Natural killer cell treated with Interleukin-12 subunit alpha and Interleukin-12 subunit beta and Interleukin-15 and Interleukin-18, amount 100 ng/mL, for 72 hours (primary cell): ENCODE measurements at places on chromosomes 12 and 14.

DNA sequence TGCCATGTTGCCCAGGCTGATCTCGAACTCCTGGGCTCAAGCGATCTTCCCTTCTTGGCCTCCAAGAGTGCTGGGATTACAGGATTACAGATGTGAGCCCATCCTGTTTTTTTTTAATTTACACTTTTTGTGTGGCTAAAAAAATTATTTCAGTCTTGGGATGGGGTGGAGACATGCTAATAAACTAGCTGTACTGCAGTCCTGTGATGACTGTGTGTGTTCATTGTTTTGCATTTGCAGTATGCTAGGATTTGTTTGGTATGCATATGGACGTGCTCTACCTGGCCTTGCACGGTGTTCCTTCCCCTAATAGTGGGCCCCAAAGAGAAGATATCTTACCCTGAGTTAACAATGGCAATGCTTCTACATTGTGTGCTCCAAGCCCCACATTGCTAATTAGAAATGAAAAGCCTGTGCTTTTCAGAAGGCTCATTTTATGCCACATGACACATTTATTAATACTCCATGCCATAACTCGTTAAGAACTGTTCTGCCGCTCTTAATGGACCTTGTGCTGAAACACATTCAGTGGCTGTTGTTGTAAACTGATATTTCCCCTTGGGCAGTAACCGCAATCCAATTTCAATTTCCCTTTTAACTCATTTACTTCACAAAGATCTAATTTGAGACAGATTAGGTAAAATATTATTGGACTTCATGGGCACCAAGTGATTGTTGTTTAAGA lies 86.4 kb downstream of the SCN8A start:
- no peak overlapping the region for H3K4me3 ChIP-seq
- H3K27me3 ChIP-seq = peaks cover 30% of the 10 kb centered on the region
- no peak for DNase-seq

GRCh38 chr14:100407376-100408102 lies 84.4 kb downstream of the SLC25A47 start:
- H3K27ac ChIP-seq = peak overlapping the region; percentile 83
- peaks cover 50% of the 10 kb centered on the region for H3K4me1 ChIP-seq
- H3K36me3 ChIP-seq = no peaks in the 10 kb centered on the region
- no peaks in the 10 kb centered on the region for H3K27me3 ChIP-seq
- H3K4me3 ChIP-seq = peak overlapping the region; percentile 76

GRCh38 chr12:118436002-118436730 lies 59.8 kb downstream of the SUDS3 start:
- H3K36me3 ChIP-seq = no peaks in the 10 kb centered on the region
- no peak overlapping the region for H3K27ac ChIP-seq
- no peak for DNase-seq
- no peaks in the 10 kb centered on the region for H3K4me1 ChIP-seq
- peaks cover 3% of the 10 kb centered on the region for H3K27me3 ChIP-seq

GRCh38 chr12:48002773-48003218 lies 1.5 kb downstream of the COL2A1 start:
- peak; percentile 48 for DNase-seq
- H3K27me3 ChIP-seq = peaks cover 83% of the 10 kb centered on the region
- H3K27ac ChIP-seq = no peak overlapping the region
- no peaks in the 10 kb centered on the region for H3K36me3 ChIP-seq

GRCh38 chr12:19675361-19675760 lies 236.1 kb downstream of the AEBP2 start:
- peaks cover 33% of the 10 kb centered on the region for H3K36me3 ChIP-seq
- H3K27ac ChIP-seq = no peak overlapping the region
- peaks cover 31% of the 10 kb centered on the region for H3K4me1 ChIP-seq
- H3K4me3 ChIP-seq = peak overlapping the region; percentile 17
- no peak for DNase-seq
- no peaks in the 10 kb centered on the region for H3K27me3 ChIP-seq

- no peaks in the 10 kb centered on the region for H3K27me3 ChIP-seq
- H3K36me3 ChIP-seq = no peaks in the 10 kb centered on the region
- H3K4me1 ChIP-seq = no peaks in the 10 kb centered on the region
These were observed 58.1 kb downstream of the TRHDE start for GRCh38 chr12:72330301-72330700.

DNA sequence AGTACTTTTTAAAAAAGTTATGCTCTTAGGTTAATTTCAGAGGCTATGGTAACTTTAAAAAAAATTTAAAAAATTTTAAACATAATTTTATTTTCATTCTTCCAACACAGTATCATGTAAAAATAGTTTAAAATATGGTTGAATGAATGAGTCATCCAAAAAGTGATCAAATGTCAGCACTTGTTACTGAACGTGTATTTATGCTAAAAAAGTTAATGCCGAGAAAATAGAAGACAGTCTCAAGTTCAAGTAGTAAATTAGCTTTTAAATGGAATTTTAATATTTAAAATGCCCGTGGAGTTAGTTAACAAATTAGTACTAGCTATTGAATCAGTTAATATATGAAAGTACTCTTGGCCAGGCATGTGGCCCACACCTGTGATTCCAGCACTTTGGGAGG lies 4.8 kb downstream of the AEBP2 start:
- H3K27ac ChIP-seq = peak overlapping the region; percentile 28
- H3K27me3 ChIP-seq = no peaks in the 10 kb centered on the region
- H3K4me1 ChIP-seq = peaks cover 50% of the 10 kb centered on the region

DNA sequence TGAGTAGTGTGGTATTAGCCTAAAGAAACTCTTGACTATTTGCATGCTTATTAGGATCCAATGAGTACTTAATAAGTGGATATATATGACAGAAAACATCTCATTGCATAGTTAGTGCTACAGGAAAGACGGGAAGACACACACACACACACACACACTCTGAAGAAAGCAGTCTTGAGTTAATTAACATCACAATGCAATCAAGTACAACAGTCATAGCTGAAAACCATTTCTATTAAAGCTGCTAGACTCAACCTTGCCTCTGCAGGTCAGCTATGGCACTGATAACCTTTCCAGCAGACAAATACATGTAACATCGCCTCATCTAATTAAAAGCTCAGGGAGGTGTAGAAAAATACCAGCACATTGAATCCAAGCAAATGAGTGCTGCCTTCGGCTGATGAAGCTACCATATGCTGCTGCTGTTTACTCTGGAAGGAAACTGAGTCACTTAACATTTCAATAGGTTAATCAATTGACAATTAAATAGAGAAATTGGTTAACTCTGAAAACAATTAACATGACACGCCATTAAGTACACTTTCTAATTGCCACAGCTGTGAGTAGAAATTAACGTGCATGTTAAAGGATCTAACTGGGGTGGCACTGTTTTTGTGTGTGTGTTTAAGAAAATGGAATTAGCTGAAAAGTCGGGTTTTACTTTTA lies 93.2 kb upstream of the OTX2 start:
- no peaks in the 10 kb centered on the region for H3K36me3 ChIP-seq
- H3K27me3 ChIP-seq = peaks cover 25% of the 10 kb centered on the region
- H3K4me3 ChIP-seq = no peak overlapping the region
- DNase-seq = no peak
- no peaks in the 10 kb centered on the region for H3K4me1 ChIP-seq

DNA sequence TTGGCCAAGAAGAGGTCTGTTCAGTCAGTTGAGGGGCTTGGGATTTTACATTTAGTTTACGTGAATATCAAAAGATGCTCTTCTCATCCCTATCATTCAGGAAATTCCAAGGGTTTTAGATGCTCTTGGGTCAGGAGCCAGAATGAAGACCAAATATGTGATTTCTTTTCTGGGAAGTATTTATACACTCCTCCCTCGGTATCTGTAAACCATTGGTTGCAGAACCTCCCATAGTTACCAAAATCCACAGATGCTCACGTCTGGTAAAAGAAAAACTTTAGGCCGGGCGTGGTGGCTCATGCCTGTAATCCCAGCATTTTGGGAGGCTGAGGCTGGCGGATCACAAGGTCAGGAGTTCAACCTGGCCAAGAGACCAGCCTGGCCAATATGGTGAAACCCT lies 75.9 kb downstream of the TNFAIP2 start:
- H3K27me3 ChIP-seq = peaks cover 19% of the 10 kb centered on the region

DNA sequence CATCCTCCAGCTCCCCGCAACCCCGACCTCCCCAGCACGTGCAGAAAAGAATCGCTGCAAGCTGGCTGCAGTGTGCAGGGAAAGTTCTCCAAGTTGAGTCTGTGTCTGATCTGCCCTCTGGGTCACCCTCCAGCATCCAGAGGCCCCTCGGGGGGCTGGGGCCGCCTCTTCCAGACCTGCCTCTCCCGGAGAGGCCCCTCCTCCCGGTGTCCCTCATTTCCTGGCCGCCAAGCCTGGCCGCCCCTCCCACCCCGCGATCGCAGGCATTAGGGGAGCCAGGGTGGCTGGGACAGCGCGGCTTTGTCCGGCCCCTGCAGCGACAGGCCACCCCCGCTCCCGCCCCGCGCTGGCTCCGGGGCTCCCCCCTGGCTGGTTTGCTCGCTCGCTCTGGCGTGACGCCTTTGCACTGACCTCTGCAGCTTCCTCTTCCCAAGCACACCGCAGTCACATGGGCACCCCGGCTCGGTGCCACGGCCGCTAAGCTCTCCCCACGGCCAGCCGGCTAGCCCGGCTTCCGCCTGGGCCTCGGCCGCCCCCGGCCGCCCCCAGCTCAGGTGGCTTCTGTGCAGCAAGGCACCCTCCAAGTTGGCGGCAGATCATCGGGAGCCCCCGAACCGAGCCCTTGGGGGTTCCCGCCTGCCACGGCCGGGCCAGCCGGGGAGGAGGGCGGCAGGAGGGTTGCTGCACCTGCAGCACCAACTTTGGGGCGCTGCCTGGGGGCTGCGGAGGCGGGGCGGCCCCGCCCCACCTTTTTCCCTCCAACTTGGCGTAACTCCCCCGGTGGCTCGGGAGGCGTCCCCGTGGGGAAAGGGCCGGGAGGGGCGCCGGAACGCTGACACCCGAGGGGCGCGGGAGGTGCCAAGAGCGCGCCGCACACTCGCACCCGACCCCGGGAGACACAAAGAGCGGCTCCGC lies 43.7 kb downstream of the KDM2B start:
- H3K27ac ChIP-seq = no peak overlapping the region
- peaks cover 33% of the 10 kb centered on the region for H3K4me1 ChIP-seq
- H3K36me3 ChIP-seq = no peaks in the 10 kb centered on the region
- H3K4me3 ChIP-seq = peak overlapping the region; percentile 80
- no peaks in the 10 kb centered on the region for H3K27me3 ChIP-seq

DNA sequence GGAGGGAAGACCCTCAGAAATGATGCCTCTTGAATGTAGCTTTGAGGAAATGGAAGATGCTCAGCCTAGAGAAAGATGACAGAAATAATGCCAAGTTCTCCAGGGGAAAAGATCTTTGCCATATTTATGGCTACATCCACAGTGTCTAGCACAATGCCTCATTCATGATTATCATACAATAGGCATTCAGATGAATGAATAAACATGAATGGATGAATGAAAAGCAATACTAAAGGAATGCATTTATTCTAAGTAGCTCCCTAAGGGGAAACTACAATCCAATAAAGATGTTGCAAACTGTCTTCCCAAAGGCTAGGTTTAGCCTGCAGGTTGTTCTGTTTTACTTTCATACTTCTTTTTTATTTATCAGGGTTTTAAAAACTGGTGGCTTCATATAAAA lies 12.0 kb downstream of the TMTC1 start:
- H3K27ac ChIP-seq = no peak overlapping the region
- DNase-seq = no peak
- no peaks in the 10 kb centered on the region for H3K27me3 ChIP-seq
- no peaks in the 10 kb centered on the region for H3K4me1 ChIP-seq
- no peaks in the 10 kb centered on the region for H3K36me3 ChIP-seq

GRCh38 chr12:1864456-1864855 lies 44.1 kb downstream of the LRTM2 start:
- H3K27me3 ChIP-seq = peaks cover 34% of the 10 kb centered on the region
- no peaks in the 10 kb centered on the region for H3K4me1 ChIP-seq
- H3K27ac ChIP-seq = no peak overlapping the region
- H3K36me3 ChIP-seq = no peaks in the 10 kb centered on the region
- H3K4me3 ChIP-seq = no peak overlapping the region
- no peak for DNase-seq

DNA sequence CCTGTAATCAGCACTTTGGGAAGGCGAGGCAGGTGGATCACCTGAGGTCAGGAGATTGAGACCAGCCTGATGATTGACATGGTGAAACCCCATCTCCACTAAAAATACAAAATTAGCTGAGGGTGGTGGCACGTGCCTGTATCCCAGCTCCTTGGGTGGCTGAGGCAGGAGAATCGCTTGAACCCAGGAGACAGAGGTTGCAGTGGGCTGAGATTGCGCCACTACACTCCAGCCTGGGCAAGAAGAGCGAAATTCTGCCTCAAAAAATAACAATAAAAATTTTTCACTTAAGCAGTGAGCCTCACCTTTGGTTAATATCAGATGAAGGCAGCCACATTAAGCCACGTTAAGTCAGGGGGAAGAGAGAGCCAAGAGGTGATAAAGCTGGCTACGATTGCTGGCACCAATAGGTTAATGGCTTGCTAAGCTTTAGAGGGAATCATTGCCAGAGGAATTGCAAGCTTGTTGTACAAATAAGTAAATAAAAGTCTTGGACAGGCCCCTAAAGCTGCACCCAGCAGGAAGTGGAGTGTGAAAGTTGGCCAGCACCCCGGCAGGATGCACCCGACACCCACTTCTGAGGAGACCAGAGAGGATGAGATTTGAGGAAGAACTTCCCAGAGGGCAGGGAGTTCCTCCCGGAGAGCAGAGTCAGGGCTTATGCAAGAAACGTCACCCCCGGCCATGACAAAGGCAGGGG lies 41.3 kb upstream of the TESC start:
- no peak for DNase-seq
- H3K4me3 ChIP-seq = no peak overlapping the region
- no peaks in the 10 kb centered on the region for H3K4me1 ChIP-seq

DNA sequence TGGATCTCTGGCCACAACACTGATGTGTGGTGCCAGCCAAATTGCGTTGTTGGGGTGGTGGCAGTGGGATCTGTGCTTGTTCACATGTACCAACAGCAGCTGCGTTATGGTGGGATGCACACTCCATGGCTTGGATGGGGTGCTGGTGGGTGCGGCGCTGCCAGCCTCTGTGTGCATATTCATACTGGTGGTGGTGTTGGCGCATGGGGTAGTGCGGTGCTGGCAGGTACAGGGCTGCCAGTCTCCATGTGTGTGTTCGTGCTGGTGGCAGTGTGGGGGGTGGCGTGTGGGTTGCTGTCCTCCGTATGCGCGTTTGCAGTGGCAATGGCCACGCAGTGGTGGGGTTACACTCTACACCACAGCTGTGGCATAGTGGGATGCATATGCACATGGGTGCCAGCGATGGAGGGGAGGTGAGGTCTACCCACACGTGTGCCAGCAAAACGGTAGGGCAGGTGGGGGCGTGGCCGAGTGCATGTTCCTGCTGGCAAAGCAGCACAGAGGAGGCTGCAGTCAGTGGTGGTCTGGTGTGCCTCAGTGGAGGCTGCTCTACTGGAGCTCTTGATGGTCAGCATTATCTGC lies 26.5 kb downstream of the RAD51B start:
- peaks cover 29% of the 10 kb centered on the region for H3K36me3 ChIP-seq
- peaks cover 14% of the 10 kb centered on the region for H3K27me3 ChIP-seq
- no peak for DNase-seq
- H3K27ac ChIP-seq = no peak overlapping the region
